ENCODE measurements at places on chromosomes 4 and X.

DNA sequence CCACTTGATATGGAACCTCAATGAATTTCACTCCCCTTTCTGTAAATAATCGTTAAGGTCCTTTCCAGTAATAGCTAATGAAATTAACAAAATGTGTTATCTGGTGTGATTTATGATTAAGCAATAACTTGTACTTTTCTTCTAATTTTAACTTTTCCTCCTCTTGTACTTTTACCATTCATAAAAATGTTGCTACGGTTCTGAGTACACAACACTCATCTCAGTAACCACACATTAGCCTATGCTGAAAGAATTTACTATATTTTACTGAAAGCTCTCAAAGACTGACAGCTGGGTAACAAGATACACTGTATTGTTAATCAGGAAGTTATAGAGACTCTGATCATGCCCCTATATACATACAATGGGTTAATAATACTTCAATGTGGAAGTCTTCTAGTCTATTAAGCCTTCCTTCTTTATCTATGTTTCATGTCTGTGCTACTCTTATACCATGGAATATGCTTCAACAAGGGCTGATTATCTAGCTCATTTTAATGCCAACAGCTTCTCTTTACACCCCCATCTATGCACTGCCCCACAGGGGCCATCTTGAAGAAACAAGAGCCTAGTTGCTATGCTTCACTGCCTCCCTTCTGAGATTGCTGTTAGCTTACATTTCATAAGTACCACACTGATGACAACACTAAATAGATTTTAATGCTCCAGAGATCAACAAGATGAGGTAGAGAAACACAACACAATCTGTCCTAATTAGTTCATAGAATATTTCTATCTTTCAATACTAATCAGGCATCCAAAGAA is 39.1 kb downstream of the LAMP2 start:
- no peak for DNase-seq

DNA sequence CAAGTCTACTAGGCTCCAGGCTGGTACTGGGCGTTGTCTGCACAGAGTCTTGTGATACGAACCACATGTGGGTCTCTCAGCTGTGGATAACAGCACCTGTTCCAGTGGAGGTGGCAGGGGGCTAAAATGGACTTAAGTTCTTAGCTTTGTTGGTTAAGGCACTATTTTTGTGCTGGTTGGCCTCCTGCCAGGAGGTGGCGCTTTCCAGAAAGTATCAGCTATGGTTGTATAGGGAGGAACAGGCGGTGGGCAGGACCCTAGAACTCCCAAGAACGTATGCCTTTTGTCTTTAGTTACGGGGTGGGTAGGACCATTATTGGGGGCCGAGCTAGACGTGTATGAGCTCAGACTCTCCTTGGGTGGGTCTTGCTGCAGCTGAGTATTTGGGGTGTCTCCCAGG is 1138.4 kb downstream of the PCDH19 start:
- DNase-seq: no peak

- DNase-seq: no peak
Observed at GRCh38 chrX:9301836-9302235, 163.0 kb upstream of the TBL1X start.

GRCh38 chrX:14920196-14920595 is 47.0 kb downstream of the MOSPD2 start:
- no peak for DNase-seq

- no peak for DNase-seq
Observed at GRCh38 chr4:66929748-66930147, 615.6 kb downstream of the CENPC start.

GRCh38 chrX:142998447-142999198 is 27.1 kb upstream of the SPANXN4 start:
- DNase-seq: no peak

GRCh38 chr4:85939595-85939994 is 420.3 kb downstream of the MAPK10 start:
- DNase-seq: no peak

DNA sequence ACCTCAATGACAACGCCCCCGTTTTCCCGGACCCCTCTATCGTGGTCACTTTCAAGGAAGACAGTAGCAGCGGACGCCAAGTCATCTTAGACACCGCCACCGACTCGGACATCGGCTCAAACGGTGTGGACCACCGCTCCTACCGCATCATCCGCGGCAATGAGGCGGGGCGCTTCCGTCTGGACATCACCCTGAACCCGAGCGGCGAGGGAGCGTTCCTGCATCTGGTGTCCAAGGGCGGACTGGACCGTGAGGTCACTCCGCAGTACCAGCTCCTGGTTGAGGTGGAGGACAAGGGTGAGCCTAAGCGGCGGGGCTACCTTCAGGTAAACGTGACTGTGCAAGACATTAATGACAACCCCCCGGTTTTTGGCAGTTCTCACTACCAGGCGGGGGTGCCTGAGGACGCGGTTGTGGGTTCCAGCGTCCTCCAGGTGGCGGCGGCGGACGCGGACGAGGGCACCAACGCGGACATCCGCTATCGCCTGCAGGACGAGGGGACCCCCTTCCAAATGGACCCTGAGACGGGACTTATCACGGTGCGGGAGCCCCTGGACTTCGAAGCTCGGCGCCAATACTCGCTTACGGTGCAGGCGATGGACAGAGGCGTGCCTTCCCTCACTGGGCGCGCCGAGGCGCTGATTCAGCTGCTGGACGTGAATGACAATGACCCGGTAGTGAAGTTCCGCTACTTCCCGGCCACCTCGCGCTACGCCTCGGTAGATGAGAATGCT is 2.2 kb downstream of the FAT4 start:
- no peak for DNase-seq

DNA sequence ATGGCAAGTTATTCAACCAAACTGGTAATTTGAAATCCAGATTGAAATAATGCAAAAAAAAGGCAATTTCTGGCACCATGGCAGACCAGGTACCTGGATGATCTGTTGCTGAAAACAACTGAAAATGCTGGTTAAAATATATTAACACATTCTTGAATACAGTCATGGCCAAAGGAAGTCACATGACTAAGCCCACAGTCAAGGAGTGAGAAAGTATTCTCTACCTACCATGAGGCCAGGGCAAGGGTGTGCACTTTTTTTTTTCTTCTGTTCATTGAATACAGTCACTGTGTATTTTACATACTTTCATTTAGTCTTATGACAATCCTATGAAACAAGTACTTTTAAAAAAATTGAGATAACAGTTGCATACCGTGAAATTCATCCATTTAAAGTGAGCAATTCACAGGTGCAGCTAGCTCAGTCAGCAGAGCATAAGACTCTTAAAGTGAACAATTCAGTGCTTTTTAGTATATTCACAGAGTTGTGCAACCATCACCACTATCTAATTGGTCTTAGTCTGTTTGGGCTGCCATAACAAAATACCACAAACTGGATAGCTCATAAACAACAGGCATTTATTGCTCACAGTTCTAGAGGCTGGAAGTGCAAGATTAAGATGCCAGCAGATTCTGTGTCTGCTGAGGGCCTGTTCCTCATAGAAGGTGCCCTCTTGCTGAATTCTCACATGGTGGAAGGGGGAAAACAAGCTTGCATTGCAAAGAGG is 4.8 kb upstream of the MPP1 start:
- DNase-seq: no peak

DNA sequence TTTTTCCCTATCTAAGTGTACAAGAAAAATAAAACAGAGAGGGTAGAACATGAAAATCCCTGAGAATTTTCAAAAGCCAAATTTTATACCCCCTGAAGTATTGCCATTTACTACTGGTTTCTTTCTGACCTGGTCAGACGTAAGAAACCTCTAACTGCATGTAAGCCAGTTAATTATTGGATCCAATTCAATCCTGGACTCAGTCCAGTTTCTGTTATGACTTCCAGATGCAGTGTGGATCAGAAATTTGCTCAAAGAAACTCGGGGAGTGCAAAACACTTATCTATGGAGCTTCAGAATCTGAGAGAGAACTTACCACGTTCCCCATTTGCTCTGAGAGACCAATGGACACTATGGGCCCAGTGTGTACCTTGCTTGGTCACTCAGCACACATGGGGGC is 383.5 kb downstream of the KLHL4 start:
- no peak for DNase-seq

GRCh38 chr4:41125558-41126311 is 88.6 kb downstream of the APBB2 start:
- no peak for DNase-seq

DNA sequence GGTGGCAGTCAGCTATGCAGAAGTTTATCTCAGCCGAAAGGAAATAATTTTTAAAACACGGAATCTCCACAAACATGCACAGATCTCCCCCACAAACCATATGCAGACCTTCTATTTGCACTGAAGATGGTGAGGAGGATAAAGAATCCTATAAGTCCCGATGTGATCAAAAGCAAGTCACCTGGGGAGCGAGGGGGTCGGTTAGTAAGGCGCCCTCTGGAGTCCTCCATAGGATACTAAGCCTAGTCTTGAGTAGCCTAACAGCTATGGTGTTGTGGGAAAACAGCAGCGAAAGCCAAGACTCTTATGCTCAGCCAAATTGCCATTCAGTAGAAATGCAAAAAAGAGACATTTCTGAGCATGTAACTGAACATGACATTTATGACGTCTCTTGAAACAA is 210.9 kb downstream of the FRMPD4 start:
- DNase-seq: no peak
